ENCODE measurements at places on chromosomes 2 and 18.

- DNase-seq, result no peak
These were observed 317.8 kb downstream of the EPHA4 start for GRCh38 chr2:221254299-221254698.

DNA sequence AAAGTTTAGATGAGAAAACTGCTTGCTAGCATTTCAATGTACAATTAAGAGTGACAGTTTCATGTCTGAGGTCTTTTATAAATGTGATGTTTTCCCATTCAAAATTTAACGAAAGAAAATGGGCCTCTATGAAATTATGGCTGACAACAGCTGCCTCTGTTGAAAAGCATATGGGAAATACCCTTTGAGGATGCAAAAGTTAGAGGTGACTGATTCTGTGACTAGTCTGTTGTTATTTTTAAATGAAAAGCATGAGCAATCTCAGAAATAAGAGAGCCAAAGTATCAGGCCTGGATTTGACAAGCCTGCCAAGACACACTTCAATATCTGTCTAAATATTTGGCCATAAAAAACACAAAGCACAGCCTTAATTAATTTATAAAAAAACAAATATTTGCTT is 580.8 kb downstream of the ERBB4 start:
- no peak for DNase-seq

DNA sequence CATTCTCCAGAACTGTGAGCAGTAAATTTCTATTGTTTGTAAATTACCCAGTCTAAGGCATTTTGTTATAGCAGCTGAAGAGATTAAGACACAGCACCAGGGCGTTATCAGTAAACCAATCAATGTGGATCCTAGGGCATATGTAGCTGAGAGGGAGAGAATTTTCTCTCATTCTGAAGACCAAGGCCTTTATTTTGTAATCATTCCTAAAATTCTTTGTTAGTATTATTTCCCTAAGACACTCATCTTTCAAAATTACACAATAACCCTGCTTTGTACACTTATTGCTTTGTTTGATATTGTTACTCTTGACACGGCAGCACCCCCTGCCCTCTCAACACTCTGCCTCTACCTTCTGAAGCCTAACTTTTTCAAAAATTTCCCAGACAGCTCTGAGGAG is 419.1 kb downstream of the SLC4A3 start:
- no peak for DNase-seq

GRCh38 chr2:219497495-219498279 is 1.0 kb upstream of the GMPPA start:
- DNase-seq, result peak; percentile 92

- DNase-seq, result no peak
These were observed 89.9 kb downstream of the GLI2 start for GRCh38 chr2:120825370-120826259.

DNA sequence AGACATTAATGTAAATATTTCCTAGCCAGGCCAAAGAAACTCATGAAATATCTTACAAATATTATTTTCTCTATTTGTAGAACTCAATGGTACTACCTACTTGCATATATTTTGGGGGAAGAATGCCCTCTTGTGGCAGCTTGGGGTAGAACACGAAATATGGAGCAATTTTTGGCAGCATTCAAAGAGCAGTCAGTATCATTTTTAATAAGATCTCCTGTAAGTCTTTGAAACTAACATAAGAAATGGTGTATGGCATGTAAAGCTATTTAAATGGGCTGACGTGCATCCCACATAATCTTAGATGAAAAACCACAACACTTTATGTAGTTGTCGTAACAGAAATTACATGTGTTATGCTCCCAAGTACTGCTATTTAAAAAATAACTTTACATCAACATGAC is 62.3 kb upstream of the CCDC195 start:
- no peak for DNase-seq

GRCh38 chr2:203583701-203584100 is 48.6 kb upstream of the RAPH1 start:
- no peak for DNase-seq

DNA sequence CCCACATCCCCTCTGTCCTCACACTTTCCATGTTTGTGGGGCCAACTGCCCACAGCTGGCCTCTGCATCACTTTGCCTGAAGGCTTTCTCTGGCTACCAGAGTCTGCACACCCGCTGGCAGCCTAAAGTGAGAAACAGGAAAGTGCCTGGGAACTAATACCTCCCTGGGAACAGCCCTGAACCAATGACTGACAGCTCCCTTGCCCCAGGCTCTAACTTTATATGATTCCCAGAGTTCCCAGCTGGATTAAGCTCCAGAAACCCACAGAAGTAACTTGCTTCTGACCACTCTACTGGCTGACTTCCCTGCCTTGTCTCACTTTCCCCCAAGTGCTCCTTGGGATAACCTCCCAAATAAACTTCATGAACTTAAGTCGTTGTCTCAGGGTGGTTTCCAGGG is 159.6 kb upstream of the LMAN1 start:
- no peak for DNase-seq

GRCh38 chr2:46703588-46703987 is 212.0 kb downstream of the MCFD2 start:
- no peak for DNase-seq

- no peak for DNase-seq
These were observed 6.7 kb upstream of the ACAA2 start for GRCh38 chr18:49819823-49820671.

GRCh38 chr2:72154386-72154975 is 6.8 kb upstream of the CYP26B1 start:
- DNase-seq, result no peak

Data from right lobe of liver (tissue), 6 donors.